Stimulated activated CD8-positive, alpha-beta memory T cell treated with anti-CD3 and anti-CD28 coated beads, Interleukin-2, amount 100 ng/mL, for 1 hour (primary cell): ENCODE measurements at places on chromosomes 7 and 10.

- DNase-seq: no peak
Observed at GRCh38 chr10:44986670-44987069, 8.1 kb upstream of the DEPP1 start.

DNA sequence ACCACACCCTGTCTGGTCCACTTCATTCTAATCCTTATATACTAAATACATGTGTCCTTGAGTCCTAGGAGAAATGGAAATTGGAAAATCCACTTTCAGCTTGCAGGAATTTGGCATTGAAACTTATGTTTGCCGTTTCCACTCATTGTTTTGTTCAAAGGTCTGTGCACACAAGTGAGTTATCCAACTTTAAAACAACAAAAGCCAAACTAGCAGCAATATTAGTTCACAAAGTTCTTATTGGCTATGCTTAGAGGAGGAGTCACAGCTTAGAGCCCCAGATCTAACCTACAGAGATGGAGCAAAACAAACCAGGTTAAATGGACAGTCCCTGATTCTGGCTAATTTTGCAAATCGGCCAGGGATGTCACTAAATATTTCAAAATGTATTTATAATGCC, 44.6 kb upstream of the AFAP1L2 start:
- no peak for DNase-seq

- no peak for DNase-seq
Observed at GRCh38 chr7:50356212-50356944, 51.9 kb downstream of the IKZF1 start.

DNA sequence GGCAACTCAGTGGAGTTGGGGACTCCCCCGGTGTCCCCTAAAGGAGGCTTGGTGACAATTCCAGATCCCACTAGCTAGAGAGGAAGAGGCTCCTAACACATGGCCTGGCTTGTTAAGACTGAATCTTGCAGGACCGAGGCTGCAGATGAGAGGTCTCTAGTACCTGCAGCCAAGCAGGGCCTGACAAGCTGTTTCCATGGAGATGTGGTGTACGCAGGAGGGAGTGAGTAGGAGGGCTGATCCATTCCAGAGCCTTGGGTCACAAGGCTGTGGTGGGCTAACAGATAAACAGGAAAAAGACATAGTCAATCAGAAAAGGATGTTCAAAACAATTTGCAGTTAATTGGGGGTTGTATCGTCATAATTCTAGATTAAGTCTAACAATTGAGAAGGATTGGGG, 77.3 kb upstream of the MKLN1 start:
- no peak for DNase-seq

GRCh38 chr10:43218951-43219837, 47.7 kb downstream of the RASGEF1A start:
- no peak for DNase-seq

DNA sequence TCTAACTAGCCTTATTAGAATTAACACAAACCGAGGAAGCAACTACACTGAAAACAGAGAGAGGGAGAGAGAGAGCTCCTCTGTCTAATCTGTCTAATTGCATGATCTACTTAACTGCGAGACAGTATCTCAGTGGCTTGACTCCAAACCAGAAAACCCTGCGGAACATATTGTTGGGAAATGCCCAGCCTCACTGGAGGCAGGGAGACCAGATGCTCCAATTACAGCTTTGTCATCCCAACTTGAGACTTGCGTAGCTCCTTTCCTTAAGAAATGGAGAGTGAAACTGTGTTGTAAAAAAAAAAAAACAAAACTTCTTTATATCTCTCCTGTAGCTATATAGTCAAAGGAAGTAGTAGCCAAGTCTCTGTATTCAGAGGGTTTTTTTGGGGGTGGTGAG, 52.0 kb upstream of the ZNRF2 start:
- DNase-seq: no peak

DNA sequence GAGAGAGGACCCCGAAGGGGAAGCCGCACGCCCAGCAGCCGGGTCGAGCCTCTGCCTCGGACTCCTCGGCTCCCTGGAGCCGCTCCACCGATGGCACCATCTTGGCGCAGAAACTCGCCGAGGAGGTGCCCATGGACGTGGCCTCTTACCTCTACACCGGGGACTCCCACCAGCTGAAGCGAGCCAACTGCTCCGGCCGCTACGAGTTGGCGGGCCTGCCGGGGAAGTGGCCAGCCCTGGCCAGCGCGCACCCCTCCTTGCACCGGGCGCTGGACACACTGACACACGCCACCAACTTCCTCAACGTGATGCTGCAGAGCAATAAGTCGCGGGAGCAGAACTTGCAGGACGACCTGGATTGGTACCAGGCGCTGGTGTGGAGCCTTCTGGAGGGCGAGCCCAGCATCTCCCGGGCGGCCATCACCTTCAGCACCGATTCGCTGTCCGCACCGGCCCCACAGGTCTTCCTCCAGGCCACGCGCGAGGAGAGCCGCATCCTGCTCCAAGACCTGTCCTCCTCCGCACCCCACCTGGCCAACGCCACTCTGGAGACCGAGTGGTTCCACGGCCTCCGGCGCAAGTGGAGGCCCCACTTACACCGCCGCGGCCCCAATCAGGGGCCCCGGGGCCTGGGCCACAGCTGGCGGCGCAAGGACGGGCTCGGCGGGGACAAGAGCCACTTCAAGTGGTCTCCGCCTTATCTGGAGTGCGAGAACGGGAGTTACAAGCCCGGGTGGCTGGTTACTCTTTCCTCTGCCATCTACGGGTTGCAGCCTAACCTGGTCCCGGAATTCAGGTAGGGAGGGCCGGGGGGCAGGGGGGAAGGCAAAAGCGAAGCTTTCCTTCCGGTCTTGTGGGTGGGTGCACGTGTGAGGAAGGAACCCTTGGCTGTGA, 973 bp downstream of the GPR158 start:
- no peak for DNase-seq

- no peak for DNase-seq
Observed at GRCh38 chr10:112490545-112490944, 43.5 kb downstream of the VTI1A start.

- no peak for DNase-seq
Observed at GRCh38 chr10:60963441-60964256, 19.7 kb upstream of the RHOBTB1 start.

GRCh38 chr7:89771003-89771636, 383.1 kb upstream of the STEAP1 start:
- DNase-seq: no peak

- no peak for DNase-seq
Observed at GRCh38 chr7:138481447-138482380, 21.7 kb downstream of the TRIM24 start.

GRCh38 chr7:118372530-118372929, 148.0 kb downstream of the ANKRD7 start:
- no peak for DNase-seq

GRCh38 chr7:106644999-106645398, 16.0 kb downstream of the CCDC71L start:
- DNase-seq: no peak

GRCh38 chr7:142752376-142753225, 3.3 kb downstream of the PRSS1 start:
- DNase-seq: no peak

GRCh38 chr7:76225379-76225778, 23.7 kb downstream of the SRRM3 start:
- DNase-seq: no peak
